ENCODE measurements at places on chromosomes 4 and X.

DNA sequence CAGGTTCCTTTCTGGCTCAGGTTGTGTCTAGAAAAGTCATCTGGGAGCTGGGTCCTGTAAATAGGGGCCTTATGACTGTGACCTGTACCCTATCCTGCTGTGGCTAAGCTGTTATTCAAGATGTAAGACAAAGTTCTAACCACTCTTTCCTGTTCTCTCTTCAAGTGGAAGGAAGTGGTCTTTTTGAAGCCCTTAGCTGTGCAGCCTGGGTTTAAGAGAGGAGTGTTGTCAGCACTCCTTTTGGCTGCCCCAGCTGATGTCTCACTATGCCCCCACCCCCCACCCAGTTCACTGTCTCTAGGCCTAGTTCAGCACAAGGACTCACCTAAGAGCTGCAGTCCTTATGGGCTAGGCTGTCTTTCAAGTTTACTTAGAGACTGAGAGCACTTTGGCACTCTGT lies 1069.5 kb downstream of the FAM133A start:
- DNase-seq: no peak

- no peak for DNase-seq
These were observed 175.5 kb downstream of the DHRSX start for GRCh38 chrX:2325076-2325784.

DNA sequence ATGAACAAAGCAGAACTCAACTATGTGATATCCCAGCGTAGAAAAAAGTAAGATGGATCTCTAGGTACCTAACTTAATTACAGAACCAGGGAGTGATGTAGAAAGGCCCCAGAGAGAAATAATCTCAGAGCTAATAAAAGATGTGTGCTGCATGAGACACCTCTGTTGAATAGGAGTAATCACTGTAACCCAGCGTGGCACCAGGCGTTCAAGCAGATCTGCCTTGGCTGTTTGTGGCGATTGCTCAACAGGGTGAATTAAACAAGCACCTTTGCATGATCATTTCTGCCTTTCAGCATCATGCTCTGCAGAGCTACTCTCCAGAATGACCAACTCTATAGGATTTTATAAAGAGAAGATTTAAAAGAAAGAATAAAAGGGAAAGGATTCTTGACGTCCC lies 81.7 kb upstream of the KCNIP4 start:
- peak; percentile 61 for DNase-seq

DNA sequence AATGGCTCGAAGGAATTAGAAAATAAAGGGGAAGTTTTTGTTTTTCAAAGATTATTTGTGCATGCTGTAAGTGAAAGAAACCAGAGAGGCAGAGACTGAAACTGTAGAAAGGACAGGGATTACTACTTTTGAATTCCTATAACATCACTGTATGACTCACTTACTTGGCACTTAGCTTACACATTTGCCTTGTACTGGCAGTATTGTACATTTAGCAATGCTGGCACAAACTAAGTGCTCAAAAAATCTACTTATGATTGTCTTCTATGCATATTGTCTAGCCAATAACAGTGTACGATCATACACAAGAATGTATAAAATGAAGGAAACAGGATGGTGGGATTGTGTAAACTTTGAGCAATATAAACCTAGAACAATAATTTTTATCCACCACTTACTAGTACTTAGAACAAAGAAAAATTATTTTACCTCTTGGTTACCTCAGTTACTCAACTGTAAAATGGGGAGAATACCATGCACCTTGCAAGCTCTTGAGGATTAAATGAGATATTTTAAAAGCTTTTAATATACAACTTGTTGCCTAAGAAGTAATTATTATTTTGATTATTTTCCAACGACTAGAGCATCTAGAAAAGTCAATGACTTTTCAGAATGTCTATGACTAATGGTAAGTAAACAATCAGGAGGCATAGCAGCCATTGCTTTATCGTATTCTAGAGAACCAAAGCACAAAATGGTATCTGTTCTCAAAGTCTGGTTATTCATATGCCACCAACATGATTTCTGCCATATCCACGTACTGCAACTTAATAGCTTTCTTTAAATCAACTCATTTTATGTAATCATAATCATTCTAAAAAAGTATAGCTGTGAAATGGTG lies 4.7 kb downstream of the FAM120C start:
- DNase-seq: peak; percentile 1

- no peak for DNase-seq
These were observed 19.1 kb downstream of the HS3ST1 start for GRCh38 chr4:11409632-11410031.

- DNase-seq: no peak
These were observed 38.5 kb downstream of the CHRNA9 start for GRCh38 chr4:40373636-40374035.

DNA sequence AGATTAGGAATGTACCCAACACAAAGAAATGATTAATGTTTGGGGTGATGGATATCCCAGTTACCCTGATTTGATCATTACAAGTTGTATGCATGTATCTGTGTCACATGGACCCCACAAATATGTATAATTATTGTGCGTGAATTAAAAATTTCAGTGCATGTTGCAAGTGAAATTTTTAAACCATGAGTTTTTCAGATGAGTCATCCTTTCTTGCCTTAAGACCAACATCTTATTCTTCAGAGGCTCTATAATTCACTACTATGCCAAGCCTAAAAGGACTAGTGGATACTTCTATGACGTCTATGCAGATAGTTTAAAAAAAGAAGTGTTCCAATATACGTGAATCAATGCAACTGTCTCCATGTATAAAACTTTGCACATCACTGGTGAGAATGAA lies 113.0 kb upstream of the SH3RF1 start:
- no peak for DNase-seq

DNA sequence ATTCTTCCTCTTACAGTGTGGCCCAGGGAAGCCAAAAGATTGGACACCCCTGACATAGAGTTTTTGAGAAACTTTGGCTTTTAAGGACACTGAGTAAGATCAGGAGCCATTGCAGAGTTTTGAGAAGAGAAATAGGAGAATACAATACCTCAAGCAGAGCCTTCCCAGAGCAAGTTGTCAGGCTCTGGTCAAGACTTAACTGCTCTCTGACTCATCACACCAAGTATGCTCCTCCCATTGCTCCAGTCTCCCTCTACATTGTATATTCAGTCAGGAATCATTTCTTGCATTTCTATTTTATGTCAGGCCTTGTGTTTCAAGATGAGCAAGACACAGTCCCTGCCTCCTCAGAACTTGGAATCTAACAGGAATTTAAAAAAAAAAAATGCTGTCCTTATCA lies 176.4 kb upstream of the FMR1 start:
- DNase-seq: no peak

DNA sequence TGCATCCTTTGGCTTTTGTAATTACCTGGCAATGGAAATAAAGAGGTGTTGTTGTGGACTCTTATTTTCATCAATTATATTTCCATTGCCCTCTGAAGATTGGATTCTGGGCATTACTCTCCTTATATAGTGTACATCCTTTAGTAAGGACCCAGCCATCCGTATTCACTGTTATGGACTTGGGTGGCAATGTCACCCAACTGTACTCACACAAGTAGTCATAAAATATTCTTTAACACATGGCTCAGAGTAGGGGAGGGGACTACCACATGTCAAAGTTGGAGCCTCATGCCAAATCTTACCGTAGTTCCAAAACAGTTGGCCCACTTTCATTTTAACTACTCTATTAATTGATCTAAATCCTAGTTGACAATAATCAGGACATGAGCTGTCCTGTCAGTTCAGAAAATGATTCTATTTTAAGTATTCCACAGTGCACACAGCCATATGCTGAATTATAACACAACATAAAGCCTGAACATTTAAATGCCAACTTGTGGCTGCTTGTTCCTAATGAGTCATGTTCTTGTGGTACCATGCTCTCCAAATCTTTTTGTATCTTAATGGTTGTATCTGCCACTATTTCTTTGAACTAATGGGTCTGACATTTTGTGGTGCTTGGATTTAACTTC lies 4.9 kb downstream of the FRAS1 start:
- DNase-seq: no peak

GRCh38 chrX:79081895-79082512 lies 62.5 kb upstream of the GPR174 start:
- peak; percentile 6 for DNase-seq

- no peak for DNase-seq
These were observed 15.7 kb downstream of the AASDH start for GRCh38 chr4:56371426-56372220.

DNA sequence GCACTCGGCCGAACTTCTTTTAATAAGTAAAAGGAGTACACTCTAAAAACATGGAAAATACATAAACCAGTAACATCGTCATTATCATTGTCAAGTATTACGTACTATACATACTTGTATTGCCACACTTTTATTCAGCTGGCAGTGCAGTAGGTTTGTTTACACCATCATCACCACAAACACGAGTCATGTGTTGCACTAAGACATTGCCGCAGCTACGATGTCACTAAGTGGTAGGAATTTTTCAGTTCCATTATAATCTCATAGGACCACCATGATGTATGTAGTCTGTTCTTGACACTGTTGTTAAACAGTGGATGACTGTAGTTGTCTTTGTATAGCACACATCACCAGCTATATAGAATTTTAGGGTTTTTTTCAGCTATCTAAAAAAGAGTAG lies 48.0 kb upstream of the TMEM131L start:
- DNase-seq: no peak
